T-helper 22 cell (primary cell): ENCODE measurements at places on chromosomes 2 and 18.

DNA sequence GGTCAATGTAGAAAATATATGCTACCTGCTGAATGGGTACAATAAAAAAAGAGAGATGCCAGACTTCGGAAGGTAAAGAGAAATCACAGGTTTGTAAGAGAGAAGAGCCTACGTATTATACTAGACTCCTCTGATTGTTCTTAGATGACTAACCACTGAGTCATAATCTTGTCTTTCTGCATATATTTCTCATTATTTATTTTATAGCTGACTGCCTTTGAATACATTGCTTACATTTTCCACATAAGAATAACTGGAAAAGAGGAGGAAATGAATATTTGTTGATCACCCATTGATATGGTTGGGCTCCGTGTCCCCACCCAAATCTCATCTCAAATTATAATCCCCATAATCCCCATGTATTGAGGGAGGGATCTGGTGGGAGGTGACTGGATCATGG is 90.3 kb upstream of the RAB27B start:
- no peak for DNase-seq

DNA sequence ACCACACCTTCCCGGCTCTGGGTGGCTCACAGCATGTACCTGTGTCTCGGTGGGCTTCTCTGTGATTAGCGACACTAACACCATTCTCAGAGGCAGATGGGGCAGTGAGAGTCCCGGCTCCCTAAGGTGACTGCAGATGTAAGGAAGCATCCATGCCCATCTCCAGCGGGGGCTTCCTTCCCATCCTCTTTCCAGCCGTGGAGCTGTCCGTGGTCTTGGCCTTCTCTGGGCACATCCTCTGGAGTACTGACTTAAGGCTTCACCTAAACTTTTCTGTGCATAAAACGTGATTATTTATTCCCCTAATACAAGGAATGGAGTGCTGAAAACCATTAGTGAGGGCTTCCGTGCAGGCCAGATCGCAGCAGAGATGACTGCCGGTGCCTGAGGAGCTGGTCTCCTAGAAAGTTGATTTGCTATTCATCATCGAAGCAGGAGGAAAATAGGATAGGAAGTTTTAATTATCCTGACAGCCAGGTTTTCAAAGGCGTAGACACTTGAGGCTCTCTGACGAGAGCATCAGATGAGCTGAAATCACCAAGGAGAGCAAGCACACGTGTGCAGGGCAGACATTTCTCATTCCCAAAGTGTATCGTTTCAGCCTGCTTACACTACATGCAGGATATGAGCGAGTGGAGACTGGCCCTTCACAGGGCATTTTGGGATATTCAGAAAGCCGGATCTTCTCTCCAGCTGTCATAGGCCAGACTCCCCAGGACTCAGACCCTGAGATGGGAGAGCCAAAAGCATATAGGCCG is 186.1 kb upstream of the SALL3 start:
- no peak for DNase-seq

DNA sequence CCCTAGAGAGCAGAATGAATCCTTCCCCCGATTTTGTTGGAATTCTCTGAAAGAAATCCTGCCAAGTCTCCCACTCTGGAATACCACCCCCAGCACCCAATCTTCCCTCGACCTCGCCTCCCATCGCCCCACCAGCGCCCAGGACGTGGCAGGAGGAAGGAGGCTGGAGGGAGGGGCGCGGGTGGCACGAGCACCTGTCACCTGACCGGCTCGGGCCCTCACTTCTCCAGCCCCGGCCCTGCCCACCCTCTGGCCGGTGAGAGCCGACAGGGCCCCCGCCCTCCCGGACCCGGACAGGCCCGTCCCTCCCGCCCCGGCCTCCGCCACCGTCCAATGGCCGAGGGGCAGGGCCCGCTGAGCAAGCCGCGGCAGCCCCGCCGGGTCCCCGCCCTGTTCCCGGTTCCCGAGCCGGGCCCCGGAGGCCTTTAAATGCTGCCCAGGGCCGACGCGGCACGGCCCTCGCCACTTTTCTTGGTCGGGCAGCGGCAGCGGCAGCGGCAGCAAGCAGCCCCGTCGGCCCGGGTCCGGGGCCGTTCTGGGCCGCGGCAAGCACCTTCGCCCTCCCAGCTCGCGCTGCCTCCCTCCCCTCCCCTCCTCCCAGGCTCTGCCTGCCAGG is at the start of gene LGALSL:
TSS of gene LGALSL (plus strand) at position 393 of the 616 bp plus-strand sequence. CDS start 384 bp downstream, outside the sequence.
- no peak for DNase-seq

- no peak for DNase-seq
These were observed 649 bp upstream of the CLIP4 start for GRCh38 chr2:29114586-29114945.

DNA sequence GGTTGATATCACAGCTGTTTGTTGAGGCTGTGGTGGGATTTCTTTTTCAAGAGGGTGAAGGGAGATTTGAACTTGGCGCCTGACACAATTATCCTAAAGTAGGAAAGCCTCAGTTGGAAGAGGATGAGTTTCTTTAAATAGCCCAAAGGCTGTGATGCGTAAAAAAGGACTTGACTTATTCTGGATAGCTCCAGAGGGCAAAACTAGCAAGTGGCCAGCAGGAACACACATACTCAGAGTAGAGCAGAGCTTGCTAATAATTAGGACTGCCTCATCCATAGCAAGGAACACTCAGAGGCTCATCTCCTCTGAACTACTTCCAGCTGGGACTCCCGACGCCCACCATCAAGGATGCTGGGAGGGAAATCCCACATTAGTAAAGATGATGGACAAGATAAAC is 74.0 kb downstream of the AFF3 start:
- no peak for DNase-seq
